Amygdala (tissue), 56 donors: ENCODE measurements at places on chromosomes 12 and 14.

- DNase-seq: no peak
These were observed 1.2 kb downstream of the PRMT8 start for GRCh38 chr12:3491938-3492792.

- no peak for DNase-seq
These were observed 70.3 kb downstream of the CAPZA3 start for GRCh38 chr12:18808221-18808620.

GRCh38 chr12:54970741-54971140, 13.8 kb downstream of the TESPA1 start:
- no peak for DNase-seq

- DNase-seq: no peak
These were observed 1.3 kb upstream of the NUBPL start for GRCh38 chr14:31559939-31560338.

DNA sequence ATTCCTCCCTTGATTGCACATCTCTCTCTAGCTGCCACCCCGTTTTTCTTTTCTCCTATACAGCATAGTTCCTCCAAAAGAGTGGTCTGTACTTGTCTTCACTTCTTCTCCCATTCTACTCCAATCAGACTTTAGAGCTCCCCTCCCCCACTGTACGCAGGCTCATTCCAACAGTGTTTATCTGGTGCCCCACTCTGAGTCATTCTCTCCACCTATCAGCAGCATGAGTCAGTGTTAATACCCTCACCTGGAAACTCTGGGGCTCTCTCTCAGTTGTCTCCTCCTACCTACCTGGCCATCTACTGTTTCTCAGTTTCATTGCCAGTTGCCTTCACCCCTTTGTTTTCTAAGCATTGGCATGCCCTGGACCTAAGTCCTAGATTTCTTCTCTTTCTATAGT, 175.1 kb upstream of the ARHGAP5 start:
- no peak for DNase-seq

DNA sequence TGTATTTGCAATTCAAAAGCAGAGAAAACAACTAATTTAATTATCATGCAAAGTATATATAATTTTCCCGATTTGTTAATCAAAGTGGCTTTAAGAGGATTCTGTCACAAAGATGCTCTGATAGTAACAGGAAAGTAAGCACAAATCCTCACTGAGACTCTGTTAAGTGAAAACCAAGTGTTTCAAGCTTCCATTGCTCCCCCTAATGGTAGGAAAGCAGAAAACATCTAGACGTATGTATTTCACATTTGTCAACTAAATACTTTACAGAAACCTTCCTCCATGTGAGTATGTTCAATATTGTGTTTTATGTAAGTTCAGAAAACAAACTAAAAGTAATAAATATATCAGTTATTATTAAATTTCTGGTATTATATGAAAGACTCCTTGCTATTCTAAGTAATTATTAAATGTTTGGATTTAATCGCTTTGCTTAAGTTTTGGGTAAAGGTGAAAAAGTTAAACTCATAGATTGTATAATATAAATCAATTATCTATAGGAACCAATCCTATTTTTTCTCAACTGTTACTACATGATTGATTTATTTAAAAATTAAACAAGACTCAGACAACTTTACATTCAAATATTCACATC, 1.5 kb upstream of the NTS start:
- DNase-seq: no peak

DNA sequence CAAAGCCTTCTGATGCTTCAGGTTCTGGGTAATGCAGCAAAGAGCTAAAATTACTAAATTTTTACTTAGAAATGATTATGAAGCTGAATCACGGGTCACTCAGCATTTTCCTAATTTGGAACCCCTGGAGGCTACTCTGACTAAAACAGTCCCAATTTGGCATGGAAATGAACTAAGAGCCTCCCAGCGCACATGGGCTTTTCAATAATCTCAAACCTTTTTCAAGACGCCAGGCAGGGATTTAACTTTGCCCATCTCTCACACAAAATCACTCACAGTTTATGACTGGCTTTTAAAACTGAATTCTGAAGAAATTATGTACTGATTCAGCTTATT, 68.3 kb downstream of the LLPH start:
- DNase-seq: no peak

GRCh38 chr12:126083926-126084325, 1018.7 kb downstream of the AACS start:
- DNase-seq: no peak

- DNase-seq: no peak
These were observed 67.8 kb upstream of the LTA4H start for GRCh38 chr12:96103067-96103644.

GRCh38 chr14:67513631-67514108, 19.4 kb upstream of the PLEKHH1 start:
- DNase-seq: no peak

DNA sequence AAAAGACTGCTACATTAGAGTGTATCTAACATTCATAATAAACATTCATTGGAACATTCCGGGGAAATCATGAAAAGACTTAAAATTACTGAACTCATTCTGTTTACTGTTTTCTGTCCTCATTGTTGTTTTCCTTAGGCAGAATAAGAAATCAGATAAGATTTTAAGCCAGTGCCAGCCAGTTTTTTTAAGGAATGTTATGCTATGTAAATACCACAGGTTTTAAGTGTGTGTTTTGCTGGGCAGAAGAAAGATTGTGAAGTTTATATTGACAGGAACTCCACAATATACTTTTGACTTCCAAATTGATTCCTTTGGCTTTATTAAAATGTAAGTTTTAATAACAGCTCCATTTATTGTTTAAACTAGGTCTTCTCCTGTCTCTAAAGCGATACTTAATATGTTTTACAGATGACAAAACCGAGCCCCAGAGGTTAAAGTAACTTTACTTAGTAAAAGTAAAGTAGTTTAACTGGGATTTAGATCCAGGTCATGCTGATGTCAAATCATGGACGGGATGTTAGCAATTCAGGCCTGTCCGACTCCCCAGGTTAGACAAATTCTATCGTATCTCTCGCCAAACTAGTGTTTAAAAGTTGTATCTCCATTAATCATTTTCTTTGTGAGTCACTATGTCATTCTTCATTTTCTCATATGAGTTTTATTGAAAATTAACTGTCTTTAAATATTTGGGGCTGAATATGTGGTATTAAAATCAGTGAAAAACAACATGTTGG, 1.7 kb downstream of the LARP4 start:
- DNase-seq: no peak

DNA sequence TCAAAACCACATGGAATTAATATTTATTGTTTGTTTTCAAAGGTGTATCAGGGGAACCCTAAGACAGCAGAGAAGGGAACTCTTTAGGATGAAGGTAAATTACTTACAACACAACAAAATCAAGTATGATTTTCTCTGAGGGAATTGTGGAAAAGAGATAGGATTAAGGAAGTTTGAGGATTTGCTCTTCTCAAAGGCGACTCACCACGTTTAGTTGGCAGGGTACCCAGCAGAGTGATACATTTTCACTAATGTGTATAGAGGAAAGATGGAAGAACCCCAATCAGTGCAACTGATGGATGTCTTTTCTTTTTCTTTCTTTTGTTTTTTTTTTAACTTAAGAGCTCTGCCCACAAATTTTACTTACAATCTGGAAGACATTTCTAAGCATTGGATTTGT, 499.2 kb downstream of the CCER1 start:
- DNase-seq: no peak

DNA sequence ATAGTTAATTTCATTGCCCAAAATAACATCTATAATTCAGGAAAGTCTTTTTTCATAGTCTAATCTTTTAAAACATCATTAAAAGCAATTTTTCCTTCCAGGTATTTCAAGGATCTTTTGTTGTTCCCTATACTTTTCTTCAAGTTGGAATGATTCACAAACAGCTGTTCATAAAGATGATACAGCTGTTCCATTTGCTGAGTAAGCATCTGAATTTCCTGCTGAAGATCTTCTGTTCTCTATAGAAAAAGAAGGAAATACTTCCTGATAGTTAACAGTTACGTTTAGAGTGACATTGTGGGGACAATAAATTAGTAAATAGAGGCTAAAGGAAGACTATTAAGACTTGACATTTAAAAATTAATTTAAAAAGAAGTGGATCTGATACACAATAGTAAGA, 30.3 kb upstream of the ESR2 start:
- DNase-seq: no peak

- no peak for DNase-seq
These were observed 114.9 kb downstream of the KIF26A start for GRCh38 chr14:104253223-104253822.

DNA sequence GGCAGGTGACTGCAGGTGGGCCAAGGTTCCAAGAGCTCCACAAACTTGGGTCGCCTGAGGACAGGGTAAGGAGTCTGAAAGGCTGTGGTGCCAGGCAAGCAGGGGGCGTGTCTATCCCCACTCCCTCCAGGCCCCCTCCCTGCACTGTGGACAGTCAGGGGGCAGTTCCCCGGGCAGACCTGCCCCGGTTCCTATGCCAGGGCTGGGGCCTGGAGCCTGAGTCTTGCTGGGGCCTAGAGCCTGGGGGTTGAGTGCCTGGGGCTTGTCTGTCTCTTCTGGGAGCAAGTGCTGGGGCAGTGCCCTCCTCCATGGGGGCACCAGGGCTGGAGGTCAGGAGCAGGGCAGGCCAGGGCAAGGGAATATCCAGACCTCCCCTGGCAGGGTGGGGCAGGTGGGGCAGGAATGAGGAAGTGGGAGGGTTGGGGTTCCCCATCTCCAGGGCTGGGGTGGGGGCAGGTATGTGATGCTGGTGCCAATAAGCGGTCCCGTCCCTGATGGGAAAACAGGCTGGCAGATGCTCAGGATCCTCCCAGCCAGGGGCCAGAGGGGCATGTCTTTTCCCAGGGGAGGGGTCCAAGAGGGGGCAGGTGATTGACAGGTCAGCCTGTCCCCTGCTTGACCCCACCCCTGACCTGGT, 11.9 kb upstream of the TNFAIP2 start:
- no peak for DNase-seq

DNA sequence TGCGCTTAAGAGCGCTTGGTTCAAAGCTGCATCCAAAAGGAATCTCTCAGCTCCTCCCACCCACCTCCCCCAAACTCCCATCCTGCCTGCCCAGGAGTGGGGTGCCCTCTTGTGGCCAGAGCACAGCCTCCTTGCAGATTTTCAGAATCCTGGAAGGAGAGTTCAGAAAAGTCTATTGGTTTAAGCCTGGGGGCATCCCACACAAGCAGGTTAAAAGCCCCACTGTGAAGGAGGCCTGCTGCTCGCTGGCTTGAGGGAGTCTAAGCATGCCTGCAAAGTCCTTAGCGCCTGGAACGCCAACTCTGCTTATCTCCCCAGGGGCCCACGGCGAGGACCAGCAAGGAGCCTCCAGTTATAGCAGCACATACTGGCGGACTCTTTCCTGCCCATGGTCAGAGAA, 297.1 kb downstream of the KSR2 start:
- no peak for DNase-seq

DNA sequence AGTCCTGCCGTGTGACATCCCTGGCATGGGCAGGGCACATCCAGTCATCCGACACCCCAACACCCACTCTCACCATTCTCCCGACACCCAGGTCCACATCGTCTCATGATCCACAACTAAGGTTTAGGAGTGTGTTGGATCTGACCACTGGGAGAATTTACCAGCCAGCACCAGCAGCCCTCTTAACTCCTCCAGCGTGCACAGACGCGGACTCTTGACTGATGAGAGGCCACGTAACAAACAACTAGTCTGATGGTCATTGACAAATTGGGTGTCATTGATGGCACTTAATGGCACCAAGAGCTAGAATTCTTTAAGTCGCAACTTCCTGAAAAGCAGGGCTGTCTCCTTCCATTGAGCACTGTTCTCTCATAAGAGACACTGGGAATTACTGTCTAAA, 203.0 kb upstream of the SFSWAP start:
- no peak for DNase-seq

GRCh38 chr12:104478396-104479122, 21.8 kb downstream of the CHST11 start:
- no peak for DNase-seq

GRCh38 chr12:53726946-53727309, 324 bp downstream of the CALCOCO1 start:
- no peak for DNase-seq

GRCh38 chr12:89215196-89215595, 137.1 kb downstream of the DUSP6 start:
- no peak for DNase-seq

DNA sequence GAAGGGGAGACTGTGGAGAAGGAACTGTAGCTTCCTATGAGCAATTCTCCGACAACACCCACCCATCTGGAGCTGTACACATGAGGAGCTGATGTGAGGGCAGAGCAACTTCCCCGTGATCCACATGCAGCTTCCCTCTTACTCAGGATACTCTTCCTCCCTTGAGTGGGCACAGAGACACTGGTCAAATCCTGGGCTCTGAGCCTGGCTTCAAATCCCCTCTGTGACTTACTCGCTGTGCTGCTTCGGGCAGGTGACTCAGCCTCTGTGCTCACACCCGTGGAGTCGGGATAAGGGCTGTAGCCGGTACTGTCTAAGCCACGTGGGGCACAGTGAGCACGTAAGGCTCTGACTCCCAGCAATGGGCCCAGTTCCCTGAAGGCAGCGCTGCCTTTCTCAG, 31.1 kb downstream of the ZFYVE21 start:
- DNase-seq: no peak

DNA sequence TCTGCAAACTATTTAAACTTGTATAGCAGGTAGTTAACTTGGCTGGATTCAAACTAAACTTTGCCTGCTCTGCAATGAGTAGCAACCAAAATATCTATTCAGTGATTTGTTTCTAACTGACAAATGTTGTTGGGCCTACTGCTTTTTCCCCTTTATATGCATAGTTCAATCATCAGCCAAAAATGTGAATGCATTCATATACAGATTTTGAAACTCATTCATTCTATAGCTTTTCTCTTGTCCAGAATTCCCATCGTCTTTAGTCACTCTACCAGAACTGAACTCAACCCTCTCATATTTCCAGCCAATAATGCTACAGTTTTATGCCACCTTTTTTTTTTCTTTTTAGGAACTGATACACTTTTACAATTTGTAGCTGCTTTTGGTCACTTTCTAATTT, 599.8 kb downstream of the RPL10L start:
- no peak for DNase-seq

DNA sequence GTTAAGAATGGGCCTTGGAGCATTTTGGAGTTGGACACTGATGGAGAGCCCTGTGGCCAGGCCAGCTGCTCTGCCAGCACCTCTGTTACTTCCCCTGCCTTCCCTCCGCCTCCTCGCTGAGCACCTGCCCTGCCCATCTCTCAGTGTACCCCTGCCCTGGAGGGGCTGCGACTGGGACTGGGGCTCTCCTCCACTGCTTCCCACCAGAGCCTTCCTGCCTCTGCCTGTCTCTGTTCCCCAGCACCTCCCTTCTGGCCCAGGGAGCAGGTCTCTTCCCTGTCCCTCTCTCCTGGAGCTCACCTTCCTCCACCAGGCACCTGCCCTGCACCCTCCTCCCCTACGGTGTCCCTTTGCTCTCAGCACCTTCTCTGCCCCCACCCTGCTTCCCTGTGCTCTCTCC, 62.1 kb downstream of the WDR20 start:
- no peak for DNase-seq

- no peak for DNase-seq
These were observed 57.2 kb upstream of the GNPNAT1 start for GRCh38 chr14:52848626-52849025.

DNA sequence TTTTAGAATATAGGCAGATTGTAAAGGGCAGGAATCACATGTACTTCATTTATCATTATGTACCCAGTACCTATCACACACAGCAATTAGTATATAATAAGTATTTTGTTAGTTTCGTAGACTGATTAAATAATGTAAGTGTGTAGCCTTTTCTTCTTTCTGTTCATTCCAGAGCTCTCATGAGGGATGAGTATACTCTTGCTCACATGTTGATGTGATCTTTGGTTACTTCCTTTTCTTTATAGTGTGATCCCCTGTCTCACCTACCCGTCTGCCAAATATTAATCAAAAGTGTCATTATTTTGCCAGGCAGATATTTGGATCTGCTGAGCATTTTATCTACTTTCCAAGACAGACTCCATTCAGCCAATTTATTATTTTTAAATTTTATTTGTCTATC, 156.1 kb downstream of the PCNX1 start:
- DNase-seq: no peak
